Posterior vena cava (tissue), 2 donors: ENCODE measurements at places on chromosomes 4 and X. TPM values are rescaled to one million over a fixed set of nuclear protein-coding genes. Genes with fewer than 3 reads are reported as not detected.
A peak's percentile ranks its signal among the peaks of the same experiment; 100 is the strongest.

SERTM2 gene
- total RNA-seq: 3.2 TPM

EMCN gene
- 39.4 TPM for total RNA-seq

UGT2B7 gene
- not detected for total RNA-seq

KLHL13 gene
- total RNA-seq: 13.0 TPM

AFM gene
- total RNA-seq: not detected

SULT1E1 gene
- not detected for total RNA-seq

GPR78 gene
- 0.09 TPM for total RNA-seq

PDCL2 gene
- not detected for total RNA-seq

TBX22 gene
- not detected for total RNA-seq

- no peak for DNase-seq
Observed at GRCh38 chrX:40082447-40083119, 15.2 kb downstream of the BCOR start.

GRCh38 chr4:180099957-180100356 is 2143.2 kb upstream of the TENM3 start:
- DNase-seq: no peak

GRCh38 chrX:7120878-7121219 is 26.7 kb upstream of the STS start:
- DNase-seq: no peak

GRCh38 chr4:40306976-40307375 is 28.2 kb upstream of the CHRNA9 start:
- no peak for DNase-seq

GRCh38 chr4:147725673-147726072 is 6.2 kb upstream of the ARHGAP10 start:
- no peak for DNase-seq

DNA sequence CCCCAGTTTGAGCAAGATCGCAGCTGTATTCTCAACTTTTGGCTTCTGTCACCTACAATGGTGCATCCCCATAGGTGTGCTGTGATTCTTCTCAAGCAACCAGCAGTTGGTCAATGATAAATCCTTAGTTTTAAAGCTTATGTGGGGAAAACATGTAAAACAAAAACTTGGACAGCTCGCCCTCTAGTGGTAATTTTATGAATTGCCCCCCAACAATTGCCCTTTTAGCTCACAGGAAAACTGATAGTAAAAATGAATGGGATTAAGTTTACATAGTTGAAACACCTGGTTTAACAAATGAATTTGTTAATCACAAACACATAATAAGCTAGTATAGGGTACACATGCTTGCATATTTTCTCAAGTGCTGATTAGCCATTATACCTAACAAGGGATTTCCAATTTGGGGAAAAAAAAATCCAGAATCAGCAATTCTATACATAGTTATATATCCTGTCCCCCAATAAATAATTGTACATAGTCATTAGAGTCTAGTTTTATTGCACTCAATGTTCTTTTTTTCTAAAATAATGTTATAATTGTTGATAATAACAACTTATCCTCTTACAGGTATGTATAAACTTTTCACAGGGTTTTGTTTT is 30.1 kb downstream of the TEX13A start:
- DNase-seq: no peak

- peak; percentile 37 for DNase-seq
Observed at GRCh38 chr4:5969777-5970176, 48.5 kb downstream of the C4orf50 start.

DNA sequence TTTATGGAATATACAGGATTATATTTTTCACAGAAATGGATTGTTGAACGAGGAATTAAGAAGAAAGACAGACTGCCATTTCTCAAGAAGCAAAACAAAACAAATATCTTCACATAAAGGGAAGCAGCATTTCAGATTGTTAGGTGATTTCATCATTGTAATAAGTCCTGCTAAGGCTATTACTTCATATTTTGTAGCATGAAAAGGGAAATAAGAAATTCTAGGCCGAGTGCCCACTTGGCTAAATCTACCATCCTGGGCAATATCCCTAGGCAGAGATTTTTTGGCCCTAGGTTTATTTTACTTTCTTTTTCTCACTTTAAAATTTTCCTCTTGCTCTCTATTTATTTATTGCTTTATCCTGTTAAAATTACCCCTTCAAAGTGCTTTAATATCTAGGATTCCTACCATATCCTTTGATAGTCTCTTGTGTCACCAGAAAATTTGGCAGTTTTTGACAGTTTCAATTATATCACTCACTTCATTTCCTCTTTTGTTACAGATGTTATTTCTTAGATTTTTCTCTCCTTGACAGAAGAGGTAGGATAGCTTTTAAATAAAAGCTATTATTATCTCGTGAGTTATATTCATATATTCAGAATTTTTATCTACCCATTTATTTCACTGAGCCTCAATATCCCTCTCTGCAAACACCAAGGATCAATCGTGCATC is 142.3 kb downstream of the PDGFC start:
- DNase-seq: no peak

GRCh38 chr4:79673377-79673776 is 265.3 kb upstream of the GK2 start:
- DNase-seq: no peak

GRCh38 chrX:70292788-70293187 is 2.9 kb downstream of the KIF4A start:
- DNase-seq: no peak

GRCh38 chrX:65866146-65866545 is 173.7 kb downstream of the VSIG4 start:
- DNase-seq: no peak

DNA sequence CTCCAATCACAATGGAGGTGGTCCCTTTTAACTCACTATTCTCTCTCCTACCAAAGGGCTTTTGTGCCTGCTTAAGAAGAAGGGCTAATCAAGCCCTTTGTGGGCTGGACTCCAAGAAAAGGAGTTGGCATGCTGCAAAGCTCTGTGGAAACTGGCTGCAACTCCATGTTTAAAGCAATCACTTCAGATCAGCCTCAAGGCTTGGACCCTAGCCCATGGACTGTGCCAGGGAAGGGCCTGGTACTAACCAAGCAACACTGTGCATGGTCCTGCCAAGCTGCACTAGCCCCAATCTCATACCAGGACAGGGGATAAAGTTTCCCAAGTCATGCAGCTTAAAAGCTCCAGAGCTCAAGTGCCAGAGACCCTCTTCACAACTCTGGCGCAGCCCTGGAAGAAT is 86.7 kb downstream of the ATP8A1 start:
- no peak for DNase-seq

- no peak for DNase-seq
Observed at GRCh38 chr4:127776620-127777019, 5.5 kb upstream of the HSPA4L start.

- DNase-seq: no peak
Observed at GRCh38 chrX:148069759-148070503, 88.8 kb downstream of the FMR1NB start.

DNA sequence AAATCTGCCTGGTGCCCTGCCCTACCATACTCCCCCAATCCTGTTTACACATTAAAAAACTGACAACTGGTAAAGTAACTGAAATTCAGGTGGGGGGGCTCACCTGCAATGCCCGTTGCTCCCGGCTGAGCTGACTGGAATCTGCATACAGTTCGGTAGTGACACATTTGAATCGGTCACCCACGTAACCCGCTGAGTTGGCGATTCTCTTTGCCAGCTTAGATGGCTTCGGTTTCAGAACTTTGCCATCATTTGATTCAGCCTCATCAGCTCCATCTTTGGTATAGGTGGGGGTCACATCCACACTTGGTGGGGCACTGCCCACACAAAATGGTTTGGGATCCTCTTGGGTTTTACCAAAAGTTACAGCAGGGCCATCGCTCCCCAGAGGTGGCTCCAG is 25.5 kb downstream of the BCOR start:
- no peak for DNase-seq

- DNase-seq: no peak
Observed at GRCh38 chr4:168264903-168265302, 53.6 kb downstream of the DDX60 start.

DNA sequence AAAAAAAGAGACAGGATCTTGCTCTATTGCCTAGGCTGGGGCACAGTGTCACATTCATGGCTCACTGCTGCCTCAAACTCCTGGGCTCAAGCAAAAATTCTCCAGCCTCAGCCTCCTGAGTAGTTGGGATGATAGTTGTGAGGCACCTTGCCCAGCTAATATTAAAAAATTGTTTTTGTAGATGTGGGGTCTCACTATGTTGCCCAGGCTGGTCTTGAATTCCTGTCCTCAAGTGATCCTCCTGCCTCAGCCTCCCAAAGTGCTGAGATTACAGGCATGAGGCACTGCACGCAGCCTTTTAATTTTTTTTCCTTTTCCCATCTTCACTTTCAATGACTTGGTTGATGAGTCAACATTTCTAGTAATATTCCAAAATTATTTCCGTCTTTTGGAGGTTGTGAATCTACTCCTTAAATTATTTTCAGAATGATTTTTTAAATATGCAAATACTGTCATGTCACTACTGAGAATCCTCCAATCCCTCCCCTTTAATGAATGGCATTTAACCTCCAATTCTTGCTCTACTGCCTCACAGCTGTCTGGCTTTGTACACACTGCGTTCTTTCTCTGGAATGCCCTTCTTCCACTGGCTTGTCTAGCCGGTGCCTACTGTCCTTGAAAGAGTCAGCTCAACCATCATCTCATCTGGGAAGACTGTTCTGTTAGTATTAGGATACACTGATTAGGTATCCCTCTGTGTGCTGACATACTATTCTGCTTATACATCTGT is 27.5 kb upstream of the DCTD start:
- DNase-seq: no peak

- no peak for DNase-seq
Observed at GRCh38 chr4:77601614-77602187, 3.9 kb upstream of the CXCL13 start.

GRCh38 chrX:1451661-1452515 is 821 bp downstream of the ASMTL start:
- no peak for DNase-seq
